ENCODE measurements at places on chromosomes 4 and X. TPM values are rescaled to one million over a fixed set of nuclear protein-coding genes. Genes with fewer than 3 reads are reported as not detected.

Gene ABRAXAS1
- 15.4 TPM for total RNA-seq

Gene FRG2
- total RNA-seq = not detected

Gene ELOVL6
- 25.8 TPM for total RNA-seq

Gene NWD2
- not detected for total RNA-seq

Gene CTSO
- total RNA-seq = 3.5 TPM

Gene KCNE5
- 0.32 TPM for total RNA-seq

Gene ADGRG2
- not detected for total RNA-seq

Gene TEX11
- total RNA-seq = not detected

Gene GAGE1
- total RNA-seq = not detected

Gene GSX2
- total RNA-seq = not detected

Gene MAOA
- total RNA-seq = 19.6 TPM

Gene NR3C2
- 0.23 TPM for total RNA-seq

Gene GJB1
- total RNA-seq = not detected

Gene GYPA
- not detected for total RNA-seq

Gene CC2D2A
- not detected for total RNA-seq

Gene FAT1
- 0.36 TPM for total RNA-seq

Gene GAB1
- 0.30 TPM for total RNA-seq

Gene GAGE12H
- total RNA-seq = not detected

Gene TBX22
- total RNA-seq = not detected

Measured in T-helper 2 cell treated with Interferon-gamma antibody and Interleukin-4, amounts not matched to agents 100 ng/mL and 5 ng/mL, for 36 hours (primary cell).